ENCODE measurements at places on chromosomes 16 and 17.
A peak's percentile ranks its signal among the peaks of the same experiment; 100 is the strongest.

- peak overlapping the region; percentile 11 for H3K27ac ChIP-seq
- no peaks in the 10 kb centered on the region for H3K27me3 ChIP-seq
- no peak overlapping the region for H3K4me3 ChIP-seq
- DNase-seq = no peak
- no peaks in the 10 kb centered on the region for H3K36me3 ChIP-seq
- peaks cover 31% of the 10 kb centered on the region for H3K4me1 ChIP-seq
These were observed 5.1 kb downstream of the LDHD start for GRCh38 chr16:75111514-75111940.

- no peaks in the 10 kb centered on the region for H3K36me3 ChIP-seq
- no peak overlapping the region for H3K27ac ChIP-seq
- H3K4me1 ChIP-seq = no peaks in the 10 kb centered on the region
- H3K4me3 ChIP-seq = no peak overlapping the region
- H3K27me3 ChIP-seq = no peaks in the 10 kb centered on the region
These were observed 12.7 kb downstream of the NUP85 start for GRCh38 chr17:75218131-75218530.

DNA sequence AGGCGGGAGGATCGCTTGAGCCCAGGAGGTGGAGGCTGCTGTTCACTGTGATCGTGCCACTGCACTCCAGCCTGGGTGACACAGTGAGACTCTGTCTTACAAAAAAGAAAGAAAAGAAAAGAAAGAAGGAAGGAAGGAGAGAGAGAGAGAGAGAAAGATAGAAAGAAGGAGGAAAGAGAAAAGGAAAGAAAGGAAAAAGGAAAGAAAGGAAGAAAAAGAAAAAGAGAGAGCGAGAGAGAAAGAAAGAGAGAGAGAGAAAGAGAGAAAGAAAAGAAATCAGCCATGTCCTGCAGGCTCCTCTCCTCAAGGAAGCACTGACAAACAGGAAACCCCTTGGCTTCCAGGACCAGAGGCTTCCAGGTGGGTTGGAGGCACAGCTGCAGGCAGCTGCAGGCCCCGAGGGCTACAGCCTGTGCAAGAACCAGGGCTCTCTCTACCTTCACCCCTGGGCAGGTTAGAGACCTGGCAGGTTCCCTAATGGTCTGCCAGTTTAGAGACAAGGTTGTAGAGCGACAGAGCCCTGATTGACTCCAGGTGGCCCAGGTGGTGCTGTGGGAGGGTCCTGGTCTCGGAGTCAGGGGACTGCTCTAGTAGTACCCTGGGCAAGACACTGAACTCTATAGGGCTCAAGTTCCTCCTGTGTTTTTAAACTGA lies 53.8 kb downstream of the PECAM1 start:
- no peak for DNase-seq
- no peaks in the 10 kb centered on the region for H3K27me3 ChIP-seq
- H3K27ac ChIP-seq = no peak overlapping the region
- H3K4me1 ChIP-seq = no peaks in the 10 kb centered on the region

- no peak overlapping the region for H3K27ac ChIP-seq
- peak; percentile 3 for DNase-seq
- no peaks in the 10 kb centered on the region for H3K36me3 ChIP-seq
- H3K4me1 ChIP-seq = peaks cover 4% of the 10 kb centered on the region
These were observed 12.4 kb downstream of the RAP1GAP2 start for GRCh38 chr17:2808367-2809335.

DNA sequence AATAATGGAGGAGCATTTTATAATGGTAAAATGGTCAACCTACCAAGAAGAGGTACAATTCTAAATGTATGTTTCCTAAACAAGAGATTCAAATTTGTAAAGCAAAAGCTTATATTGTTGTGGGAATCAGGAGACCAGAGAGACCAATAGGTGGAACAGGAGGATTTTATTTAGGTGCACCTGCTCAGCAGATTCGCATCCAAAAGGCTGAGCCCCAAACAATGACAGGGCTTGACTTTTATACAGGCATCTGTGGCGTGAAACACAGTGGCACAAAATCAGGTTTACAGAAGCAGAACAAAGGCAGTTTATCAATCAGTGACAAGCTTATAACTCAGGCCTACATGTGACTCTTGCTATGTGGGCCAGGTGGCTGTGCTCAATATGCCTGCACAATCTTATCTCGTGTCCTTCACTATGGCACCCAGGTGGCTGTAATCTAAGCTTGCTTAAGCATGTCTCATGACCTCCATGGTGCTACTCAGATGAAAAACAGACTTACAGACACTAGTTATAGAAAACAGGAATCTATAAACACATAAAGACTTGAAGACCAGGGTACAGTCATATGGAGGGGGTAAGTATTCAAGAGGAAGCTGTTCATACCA lies 780.2 kb upstream of the CA10 start:
- no peaks in the 10 kb centered on the region for H3K27me3 ChIP-seq
- no peak overlapping the region for H3K4me3 ChIP-seq
- H3K36me3 ChIP-seq = no peaks in the 10 kb centered on the region
- DNase-seq = no peak

DNA sequence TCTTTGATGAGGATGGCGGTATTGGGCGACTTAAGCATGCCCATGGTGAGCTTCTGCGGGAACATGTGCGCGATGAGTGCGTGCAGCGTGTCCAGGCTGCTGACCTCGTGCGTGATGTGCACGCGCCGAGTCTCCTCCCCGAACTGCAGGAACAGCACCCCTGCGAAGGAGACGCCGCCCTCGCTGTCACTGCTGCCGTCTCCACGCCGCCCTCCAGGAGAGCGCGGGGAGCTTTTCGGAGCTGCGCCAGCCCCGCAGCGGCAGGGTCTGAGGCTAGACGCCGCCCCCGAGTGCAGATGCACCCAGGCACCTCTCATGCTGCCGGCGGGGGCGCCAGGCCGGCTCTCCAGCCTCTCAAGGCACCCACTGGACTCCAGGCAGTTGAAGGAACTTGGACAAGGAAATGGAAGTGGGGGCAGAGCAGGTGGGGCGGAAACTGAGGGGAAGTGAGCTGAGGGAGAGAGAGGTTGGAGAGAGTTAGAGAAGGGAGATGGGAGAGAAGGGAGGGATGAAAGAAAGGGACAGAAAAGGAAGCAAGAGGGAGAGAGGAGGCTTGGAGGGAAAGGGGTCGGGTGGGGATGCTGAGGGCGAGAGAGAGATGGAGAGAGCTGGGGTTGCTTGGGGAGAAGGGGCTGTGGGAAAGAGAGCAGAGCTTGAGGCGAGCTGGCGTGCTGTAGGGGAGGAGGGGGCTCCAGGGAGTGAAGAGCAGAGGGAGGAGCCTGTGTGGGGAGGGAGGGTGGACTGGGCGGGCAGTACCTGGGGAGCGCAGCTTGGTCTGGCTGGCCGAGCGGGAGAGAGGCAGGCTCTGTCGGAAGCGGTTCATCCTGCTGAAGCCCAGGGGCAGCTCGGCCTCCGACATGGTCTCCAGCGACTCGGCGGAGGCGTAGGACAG lies 42.1 kb downstream of the SRCIN1 start:
- peaks cover 93% of the 10 kb centered on the region for H3K27me3 ChIP-seq

GRCh38 chr16:9050102-9050830 lies 41.2 kb upstream of the HAPSTR1 start:
- peaks cover 10% of the 10 kb centered on the region for H3K4me1 ChIP-seq
- no peaks in the 10 kb centered on the region for H3K36me3 ChIP-seq
- H3K4me3 ChIP-seq = no peak overlapping the region
- no peak for DNase-seq

DNA sequence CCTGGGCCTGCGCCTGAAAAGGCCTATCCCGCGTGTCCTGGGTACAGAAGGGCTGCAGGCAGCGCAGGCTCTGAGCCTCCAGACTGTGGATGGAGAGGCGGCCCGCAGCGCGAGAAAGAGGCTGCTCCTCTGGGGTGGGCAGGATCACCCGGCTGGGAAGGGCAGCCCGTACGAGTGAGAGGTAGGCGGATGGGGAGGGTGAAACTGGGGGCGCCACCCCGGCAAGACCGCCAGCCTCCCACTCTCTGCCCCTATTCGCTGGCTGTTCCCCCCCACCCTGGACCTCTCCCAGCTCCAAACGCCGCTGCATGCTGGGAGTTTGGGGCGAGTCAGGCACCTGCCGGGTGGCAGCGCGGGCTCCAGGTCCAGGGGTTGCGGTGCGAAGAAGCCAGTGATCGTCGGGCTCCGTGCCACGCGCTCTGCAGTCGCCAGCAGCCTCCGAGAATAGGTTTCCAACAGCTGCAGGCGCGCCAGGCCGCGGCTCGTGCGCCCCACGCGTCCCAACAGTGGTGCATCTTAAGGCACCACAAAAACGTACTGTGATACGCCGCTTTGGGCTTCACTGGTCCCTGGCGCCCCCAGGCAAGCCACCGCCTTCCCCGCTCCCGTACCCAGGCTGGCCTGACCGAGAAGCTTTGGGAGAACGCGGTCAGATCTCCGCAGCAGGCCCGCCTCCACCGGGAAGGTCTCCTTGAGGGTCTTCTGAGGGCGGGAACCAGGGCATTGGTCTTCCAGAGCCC lies 1.1 kb downstream of the NOXO1 start:
- H3K27ac ChIP-seq = peak overlapping the region; percentile 66
- no peaks in the 10 kb centered on the region for H3K36me3 ChIP-seq
- H3K4me1 ChIP-seq = peaks cover 23% of the 10 kb centered on the region

DNA sequence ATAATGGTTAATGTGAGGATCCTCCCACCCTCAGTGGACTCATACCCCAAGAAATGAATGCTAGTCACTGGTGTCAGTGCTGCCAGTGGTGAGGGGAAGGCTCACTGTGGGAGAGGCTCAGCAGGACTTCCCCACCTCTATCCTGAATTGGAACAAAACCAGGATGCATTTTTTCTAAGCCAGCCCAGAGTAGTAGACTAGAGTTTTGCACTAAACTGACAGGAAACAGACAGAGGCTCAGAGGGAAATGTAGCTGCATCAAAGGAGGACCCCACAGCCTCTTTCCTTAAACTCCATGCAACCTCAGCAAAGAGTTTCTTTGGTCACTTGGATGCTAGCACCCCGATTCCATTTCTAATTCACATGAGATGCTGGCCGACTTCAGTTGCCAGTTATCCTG lies 10.7 kb upstream of the SKAP1 start:
- peaks cover 8% of the 10 kb centered on the region for H3K4me1 ChIP-seq
- no peak for DNase-seq
- H3K27me3 ChIP-seq = no peaks in the 10 kb centered on the region
- no peak overlapping the region for H3K4me3 ChIP-seq

GRCh38 chr16:75486014-75486675 lies 9.1 kb downstream of the CHST6 start:
- DNase-seq = no peak
- H3K4me1 ChIP-seq = no peaks in the 10 kb centered on the region
- no peak overlapping the region for H3K4me3 ChIP-seq
- H3K27ac ChIP-seq = peak overlapping the region; percentile 23

DNA sequence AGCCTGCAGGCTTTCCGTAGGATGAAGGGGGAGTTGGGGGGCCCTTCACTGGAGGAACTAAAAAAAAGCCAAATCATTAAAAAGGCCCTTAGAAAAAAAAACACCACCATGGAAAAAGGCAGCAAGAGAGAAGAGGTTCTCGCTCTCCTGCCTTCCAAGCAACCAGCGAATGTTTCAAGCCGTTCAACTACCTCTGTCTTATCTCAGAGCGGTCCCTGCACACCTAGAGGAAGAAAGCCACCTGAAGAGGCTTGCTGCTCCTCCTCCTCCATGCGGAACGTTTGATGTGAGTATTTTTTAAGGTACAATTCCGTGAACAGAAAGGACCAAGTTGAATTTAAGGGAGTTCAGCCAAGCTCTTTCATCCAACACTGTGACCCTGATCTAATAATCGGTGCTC lies 9.2 kb downstream of the NXN start:
- DNase-seq = no peak
- no peaks in the 10 kb centered on the region for H3K27me3 ChIP-seq
- H3K36me3 ChIP-seq = no peaks in the 10 kb centered on the region
- peaks cover 39% of the 10 kb centered on the region for H3K4me1 ChIP-seq
- no peak overlapping the region for H3K4me3 ChIP-seq

DNA sequence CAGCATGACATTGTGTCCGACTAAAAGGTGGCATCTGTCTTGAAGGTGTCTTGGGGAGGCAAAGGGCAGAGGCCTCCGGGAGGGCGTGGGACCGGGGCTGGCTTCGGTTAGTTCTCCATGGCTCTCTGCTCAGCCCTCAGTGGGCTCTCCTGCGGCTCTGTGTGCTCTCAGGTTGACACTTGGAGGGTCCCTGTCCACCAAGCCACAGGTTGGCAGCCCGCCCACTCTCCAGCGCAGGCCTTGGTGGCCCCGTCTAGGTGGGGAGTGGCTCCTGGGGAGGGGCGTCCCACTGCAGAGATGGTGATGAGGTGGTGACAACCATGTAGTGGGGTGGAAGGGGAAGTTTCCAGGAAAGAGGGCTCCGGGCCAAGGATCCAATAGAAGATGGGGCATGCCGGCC lies 31.6 kb downstream of the ADGRG5 start:
- DNase-seq = no peak
- H3K36me3 ChIP-seq = no peaks in the 10 kb centered on the region
- H3K4me3 ChIP-seq = no peak overlapping the region
- H3K4me1 ChIP-seq = peaks cover 9% of the 10 kb centered on the region

All from hepatocyte (in vitro differentiated cells).